ENCODE measurements at places on chromosomes 7 and 10.

GRCh38 chr7:91239171-91239604 is 25.0 kb upstream of the FZD1 start:
- DNase-seq: peak; percentile 96

- DNase-seq: no peak
Observed at GRCh38 chr10:21160116-21160515, 263.0 kb upstream of the NEBL start.

DNA sequence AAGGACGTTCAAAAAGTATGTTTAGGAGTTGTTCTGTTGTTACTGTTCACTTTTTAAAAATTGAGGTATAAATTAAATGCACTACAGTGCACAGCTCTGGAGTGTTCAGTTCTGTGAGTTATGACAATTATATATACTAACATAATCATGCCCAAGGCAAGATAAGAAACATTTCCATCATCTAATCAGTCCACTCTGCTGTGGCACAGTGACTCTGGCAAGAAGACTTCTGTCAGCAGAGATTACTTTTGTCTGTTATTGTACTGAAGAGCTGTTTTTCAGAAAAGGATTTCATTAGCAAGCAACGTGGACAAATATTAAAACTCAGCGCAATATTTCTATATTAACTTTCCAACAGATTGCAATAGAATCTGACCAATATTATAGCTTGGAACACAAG is 32.0 kb downstream of the ICA1 start:
- DNase-seq: no peak

DNA sequence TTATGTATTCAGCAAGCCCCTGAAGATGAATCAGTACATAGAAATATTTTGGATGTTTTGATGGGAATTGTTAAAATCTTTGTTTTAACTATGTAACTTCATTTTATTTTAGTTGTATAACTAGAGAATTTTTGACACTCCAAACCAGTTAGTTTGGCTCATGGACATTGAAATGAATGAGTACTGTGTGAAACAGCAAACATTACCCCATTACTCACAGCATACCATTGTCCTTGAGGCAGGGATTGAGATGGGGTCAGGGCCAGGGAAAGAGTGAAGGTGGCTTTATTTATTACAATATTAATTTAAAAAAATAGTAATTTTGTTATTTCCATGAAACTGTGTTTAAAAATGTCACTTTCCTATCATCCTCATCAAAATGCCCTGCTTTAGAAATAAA is 4.8 kb upstream of the BMPER start:
- no peak for DNase-seq

GRCh38 chr7:149719050-149719899 is 54.1 kb downstream of the ZNF467 start:
- peak; percentile 75 for DNase-seq

- no peak for DNase-seq
Observed at GRCh38 chr10:72563327-72563932, 62.4 kb downstream of the MICU1 start.

DNA sequence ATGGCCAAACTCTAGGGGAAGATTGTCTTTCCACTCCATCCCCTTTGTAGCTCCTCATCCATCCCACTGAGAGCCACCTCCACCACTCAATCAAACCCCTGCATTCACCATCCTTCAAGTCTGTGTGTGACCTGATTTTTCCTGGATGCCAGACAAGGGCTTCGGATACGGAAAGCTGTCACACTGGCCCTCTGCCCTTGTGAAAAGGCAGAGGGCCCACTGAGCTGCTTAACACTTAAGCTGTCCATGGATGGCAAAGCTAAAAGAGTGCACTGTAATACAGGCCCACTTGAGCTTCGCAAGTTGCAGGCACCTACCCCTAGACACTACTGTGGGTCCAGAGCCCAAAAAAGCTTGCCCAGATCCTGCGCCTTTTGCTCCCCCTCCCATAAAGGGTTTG is 237.2 kb downstream of the MAGI2 start:
- no peak for DNase-seq

DNA sequence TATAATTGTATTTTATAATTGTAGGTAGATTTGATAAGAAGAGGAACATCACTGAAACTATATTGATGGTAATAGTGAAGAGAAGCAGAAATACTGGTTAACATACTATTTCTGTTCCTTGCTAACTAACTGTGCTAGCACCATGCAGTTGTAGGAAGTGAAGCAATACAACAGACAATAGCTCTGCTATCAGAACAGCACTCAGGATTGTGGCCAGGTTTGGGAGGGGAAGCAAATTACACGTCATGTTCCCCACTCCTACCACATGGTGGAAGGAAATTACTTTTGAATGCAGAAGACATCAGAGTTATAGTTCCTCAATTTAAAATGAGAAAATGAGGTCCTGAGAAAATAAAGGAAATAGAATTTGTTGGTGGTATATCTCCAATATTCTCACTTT is 151.1 kb downstream of the DGKB start:
- no peak for DNase-seq

Data from amniotic epithelial cell (primary cell).